ENCODE measurements at places on chromosomes 1 and 21. TPM values are rescaled to one million over a fixed set of nuclear protein-coding genes. Genes with fewer than 3 reads are reported as not detected.

DNA sequence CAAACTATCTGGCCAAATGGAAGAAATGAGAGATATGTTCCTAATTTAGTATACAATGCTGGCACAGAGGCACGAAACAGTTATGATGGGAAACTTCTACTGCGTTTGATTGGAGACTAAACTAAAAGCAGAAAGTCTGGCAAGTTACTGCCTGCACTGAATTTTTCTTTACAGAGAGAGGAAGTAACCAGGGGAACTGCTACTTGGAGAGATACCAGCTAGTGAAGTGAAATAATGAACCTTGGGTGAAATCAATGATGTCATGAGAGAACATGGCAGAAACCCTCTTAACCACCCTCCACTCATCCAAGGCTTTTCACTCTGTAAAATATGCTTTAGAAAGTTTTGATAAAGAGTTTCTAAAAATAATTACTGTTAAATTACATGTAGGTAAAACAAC is 29.3 kb downstream of the NIBAN1 start:
- DNase-seq = no peak

AMY1C gene
- not detected for total RNA-seq

CNKSR1 gene
- 0.28 TPM for total RNA-seq

GRCh38 chr1:116448785-116449385 is 75.8 kb downstream of the ATP1A1 start:
- DNase-seq = peak; percentile 9

RIPPLY3 gene
- not detected for total RNA-seq

DNA sequence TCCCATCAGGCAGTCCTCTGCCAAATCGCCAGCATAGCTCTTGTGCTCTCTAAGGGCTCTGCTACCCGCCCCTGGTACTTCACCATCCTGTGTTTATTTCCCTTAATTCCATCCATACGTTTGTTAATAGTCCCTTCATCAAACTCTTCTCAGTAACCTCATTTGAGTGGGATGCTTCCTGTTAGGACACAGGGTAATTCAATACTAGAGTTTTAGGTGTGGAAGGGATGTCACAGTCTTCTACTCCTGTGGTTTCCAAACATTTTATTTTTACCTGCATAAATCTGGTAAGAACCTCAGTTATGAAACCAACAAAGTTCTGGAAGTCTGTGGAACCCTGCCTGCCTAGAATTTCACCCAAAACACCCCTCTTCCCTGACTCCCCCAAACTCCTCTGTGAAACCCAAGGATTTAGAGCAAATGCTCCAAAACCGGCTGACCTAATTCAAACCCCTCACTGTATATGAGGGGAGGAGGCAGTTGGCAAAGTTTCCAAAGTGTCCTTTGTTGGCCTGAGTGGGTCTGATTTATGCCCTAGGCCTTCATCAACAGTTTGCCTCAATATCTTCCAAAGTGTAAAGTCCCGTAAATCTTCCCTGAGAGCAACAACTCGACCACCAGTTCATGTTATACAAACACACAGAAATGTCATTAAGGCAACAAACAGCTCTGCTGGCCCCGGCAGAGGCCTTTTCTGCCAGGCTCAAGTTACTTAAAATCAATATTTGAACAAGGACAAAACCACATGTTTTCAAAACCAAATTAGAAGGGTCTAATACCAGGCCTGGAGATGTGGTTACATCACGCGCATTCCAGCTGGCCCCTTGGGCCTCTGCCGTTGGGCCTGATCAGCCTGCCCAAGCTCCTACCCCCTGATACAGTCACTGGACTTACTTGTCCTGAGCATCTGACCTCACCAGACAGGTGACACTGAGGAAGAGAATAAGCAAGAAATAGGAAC is 82.4 kb upstream of the FGGY start:
- peak; percentile 74 for DNase-seq

GRCh38 chr1:204867203-204867602 is 3.5 kb upstream of the NFASC start:
- DNase-seq = no peak

DNA sequence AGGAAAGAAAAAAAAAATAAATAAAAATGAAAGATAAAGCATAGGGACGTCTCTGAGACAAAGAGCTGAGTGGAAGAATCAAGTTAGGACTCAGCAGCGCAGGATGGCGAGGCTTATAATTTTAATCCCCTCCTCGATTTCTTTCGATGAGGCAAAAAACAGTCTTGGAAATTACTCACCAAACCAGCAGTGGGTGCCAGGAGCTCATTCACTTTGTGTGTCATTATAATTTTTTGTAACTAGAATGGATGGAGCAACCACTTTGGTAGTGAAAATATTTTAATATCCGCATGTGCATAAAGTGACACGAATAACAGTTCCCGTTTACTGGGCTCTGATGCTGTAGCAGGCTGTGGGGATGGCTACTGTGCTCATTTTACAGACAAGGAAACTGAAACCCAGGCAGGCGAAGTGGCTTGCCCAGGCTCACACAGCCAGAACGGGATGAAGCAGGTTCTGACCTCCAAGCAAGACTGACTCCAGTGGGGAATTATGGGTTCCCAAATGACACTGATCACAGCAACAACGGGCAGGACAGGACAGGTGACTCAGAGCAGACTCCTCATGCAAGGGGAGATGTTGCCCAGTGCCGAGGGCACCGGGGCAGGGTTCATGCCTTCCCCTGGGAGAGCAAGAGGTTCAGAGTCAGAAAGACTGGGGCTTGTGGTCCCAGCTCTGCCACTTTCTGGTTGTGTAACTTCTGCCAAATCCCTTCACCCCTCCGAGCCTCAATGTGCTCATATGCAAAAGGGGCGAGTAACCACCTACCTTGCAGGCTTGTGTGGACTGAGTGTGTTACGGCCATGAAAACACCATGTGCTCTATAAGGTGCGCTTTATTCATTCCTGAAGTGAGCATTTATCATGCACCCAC is 63.6 kb downstream of the RUNX3 start:
- DNase-seq = no peak

IPO13 gene
- total RNA-seq = 14.2 TPM

- DNase-seq = no peak
Measured at GRCh38 chr1:84429231-84429630, 30.9 kb downstream of the DNASE2B start.

FMOD gene
- total RNA-seq = 0.18 TPM

- no peak for DNase-seq
Measured at GRCh38 chr1:228003461-228004330, 3.1 kb upstream of the WNT3A start.

DNA sequence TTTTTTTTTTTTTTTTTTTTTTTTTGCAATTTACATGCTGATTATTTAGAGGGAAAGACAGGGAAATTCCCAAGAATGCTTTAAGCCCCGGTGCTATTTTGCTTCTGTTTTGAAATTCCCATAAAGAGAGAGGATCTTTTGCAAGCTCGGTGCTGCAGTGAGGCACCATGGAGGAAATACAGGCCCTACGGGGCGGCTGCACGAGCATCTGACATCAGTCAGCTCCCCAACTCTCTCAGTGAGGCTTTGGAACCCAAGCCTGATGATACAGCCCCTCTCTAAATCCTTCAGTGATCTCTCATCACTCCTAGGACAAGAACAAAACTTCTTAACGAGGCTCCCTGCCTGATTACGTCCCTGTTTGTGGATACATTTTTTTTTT is 791 bp upstream of the CHI3L1 start:
- DNase-seq = no peak

- DNase-seq = no peak
Measured at GRCh38 chr1:213538251-213538650, 449.5 kb upstream of the PROX1 start.

- peak; percentile 61 for DNase-seq
Measured at GRCh38 chr1:15691434-15692032, 7.4 kb downstream of the PLEKHM2 start.

DNA sequence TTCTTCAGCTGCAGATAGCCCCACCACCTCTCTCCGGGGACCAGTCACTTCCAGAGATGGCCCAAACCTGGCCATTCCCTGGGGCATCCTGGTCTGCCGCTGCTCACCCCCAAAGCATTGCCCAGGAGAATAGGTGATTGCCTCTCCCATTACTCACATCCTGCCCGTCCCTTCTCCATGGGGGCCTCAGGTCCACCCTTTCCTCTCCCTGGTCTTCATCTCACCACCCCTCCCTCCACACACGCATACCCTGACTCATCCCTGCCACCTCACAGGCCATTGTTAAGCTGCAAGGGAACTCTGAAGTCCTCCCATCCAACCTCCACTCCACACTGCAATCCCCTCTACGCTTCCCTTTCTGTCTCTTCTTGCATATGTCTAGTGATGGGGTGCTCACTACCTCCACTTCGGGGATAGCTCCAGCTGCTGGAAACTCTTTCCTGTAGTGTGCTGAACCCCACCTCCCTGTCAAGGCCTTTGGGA is at the start of gene PLEKHG5:
PLEKHG5 (minus strand) TSS at position 188 of the 483 bp plus-strand sequence. CDS start 14,096 bp downstream, outside the sequence.
- DNase-seq = peak; percentile 86

- no peak for DNase-seq
Measured at GRCh38 chr1:183693521-183693920, 40.4 kb upstream of the APOBEC4 start.

GRCh38 chr1:2368053-2368744 is 23.2 kb downstream of the MORN1 start:
- no peak for DNase-seq

DNA sequence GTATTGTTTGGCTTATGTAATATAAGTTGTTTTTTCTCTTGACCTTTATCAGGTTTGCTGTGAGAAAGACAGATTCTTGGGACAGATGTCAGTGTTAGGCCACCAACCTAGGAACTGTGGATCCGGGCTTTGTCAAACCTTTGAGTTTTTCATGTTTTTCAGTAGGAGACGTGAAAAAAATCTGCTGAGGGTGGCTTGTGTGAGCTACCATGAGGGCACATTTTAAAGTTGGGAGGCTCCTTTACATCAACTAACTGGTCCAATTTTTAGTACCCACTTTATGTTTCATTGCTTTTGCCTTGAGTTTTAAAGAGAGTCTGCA is 801 bp downstream of the RPS6KC1 start:
- no peak for DNase-seq

GRCh38 chr1:75722966-75723365 is 1.5 kb upstream of the ACADM start:
- DNase-seq = no peak

DNA sequence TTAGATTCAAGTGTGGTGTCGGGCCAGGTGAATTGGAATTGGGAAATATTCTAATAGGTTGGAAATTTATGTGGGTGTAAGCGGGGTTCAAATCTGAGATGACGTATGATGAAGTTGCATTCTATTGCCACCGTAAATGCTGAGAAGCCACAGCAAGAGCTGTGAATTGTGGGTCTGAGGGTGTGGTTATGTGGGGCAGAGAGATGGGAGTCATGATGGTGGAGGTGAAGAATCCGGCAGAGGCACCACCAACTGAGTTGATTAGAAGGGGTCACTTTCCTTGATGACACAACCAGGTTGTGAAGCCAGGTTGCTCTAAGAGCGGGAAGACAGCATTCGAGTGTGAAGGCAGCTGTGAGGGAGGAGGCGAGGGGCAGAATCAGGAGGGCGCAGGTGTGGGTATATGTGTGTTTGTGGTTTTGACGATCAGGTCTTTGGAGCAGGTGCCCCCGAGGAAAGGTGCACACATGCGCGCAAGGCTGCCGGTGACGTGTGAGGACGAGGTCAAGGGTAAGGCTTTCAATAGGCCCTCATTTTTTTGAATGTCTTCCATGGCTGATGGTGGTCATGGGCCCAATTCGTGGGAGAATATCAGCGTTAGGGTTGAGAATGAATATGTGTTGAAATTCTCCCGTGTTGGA is 18.7 kb downstream of the LRRC3 start:
- no peak for DNase-seq

DNA sequence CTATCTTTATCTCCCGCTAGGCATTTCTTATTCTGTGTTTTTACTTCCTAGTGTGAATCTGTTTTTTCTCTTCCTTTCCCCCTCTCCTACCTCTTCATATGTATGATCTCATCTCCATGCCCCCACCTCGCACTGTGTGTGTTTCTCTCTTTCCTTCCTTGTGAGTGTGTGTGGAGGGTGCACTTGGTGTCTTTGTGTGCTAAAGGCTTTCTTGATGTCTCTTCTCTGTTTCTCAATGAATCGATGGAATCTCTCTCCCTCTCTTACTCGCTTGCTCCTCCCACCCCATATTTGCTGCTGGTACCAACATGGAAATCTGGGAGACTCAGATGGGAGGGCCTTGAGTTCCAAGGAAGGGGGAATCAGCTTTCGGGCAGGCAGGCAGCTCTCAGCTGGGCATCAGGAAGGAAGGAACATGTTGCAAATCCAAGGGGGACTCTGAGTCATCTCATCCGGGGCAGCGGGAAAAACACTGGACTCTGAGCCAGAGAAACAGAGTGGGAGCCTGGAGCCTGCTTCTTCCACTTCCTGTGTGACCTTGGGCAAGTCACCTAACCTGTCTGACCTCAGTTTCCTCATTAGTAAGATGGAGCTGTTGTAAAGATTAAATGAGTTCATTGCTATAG is 147.5 kb downstream of the PTPRU start:
- DNase-seq = peak; percentile 16

- no peak for DNase-seq
Measured at GRCh38 chr21:14734191-14734590, 188.1 kb upstream of the SAMSN1 start.

DNA sequence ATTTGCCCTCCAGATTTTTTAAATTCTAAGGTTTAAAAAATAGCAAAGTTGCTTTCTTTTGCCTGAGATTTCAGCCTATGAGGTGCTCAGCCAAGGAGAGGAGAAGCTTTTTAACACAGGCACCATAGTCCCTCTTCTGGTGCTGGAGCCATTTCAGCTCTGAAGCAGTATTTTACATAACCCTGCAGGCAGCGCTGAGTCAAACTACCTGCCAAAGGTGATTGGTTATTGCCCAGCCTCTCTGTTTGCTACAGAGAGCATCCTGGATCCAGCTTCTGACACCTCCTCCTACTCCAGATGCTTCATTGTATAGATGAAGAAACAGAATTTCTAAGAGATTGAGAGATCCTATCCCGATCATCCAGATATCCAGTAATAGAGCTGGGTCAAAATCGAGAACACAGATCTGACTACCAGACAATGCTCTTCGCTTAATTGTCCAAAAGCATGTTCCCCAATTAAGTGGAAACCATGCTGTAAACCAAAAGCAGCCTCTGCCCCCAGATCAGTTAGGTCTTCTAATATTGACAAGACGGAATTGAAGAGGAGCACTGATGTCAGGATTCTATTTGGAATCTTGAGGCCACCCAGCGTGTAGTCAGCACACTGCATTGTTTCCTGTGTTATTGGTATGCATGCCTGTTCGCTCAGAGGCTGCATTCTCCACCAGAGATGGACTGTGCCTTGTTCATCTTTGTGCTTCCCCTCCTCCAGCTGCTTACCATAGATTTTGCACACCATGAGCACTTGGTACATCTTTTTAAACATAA is 22.1 kb downstream of the RGS8 start:
- DNase-seq = no peak
